Activated naive CD4-positive, alpha-beta T cell treated with anti-CD3 and anti-CD28 coated beads, Interleukin-2, amount 50 U/mL, for 72 hours (primary cell): ENCODE measurements at places on chromosomes 5 and 9.
A peak's percentile ranks its signal among the peaks of the same experiment; 100 is the strongest.

DNA sequence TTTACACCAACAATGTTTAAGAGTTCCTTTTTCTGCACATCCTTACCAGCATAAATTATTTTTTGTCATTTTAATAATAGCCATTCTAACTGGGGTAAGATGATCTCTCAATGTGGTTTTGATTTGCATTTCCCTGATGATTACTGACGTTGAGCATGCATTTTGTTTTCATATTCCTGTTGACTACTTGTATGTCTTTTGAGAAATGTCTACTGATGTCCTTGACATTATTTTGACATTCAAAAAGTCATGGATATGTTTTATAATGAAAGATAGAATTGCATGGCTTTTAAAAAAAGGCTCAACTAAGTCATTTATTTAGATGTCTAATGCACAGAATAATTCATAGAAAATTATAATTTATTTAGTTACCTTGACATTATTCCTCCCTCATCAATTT is 381.6 kb upstream of the C9orf72 start:
- no peak for DNase-seq

- DNase-seq = no peak
Measured at GRCh38 chr5:122286541-122286940, 25.5 kb upstream of the SNCAIP start.

- DNase-seq = no peak
Measured at GRCh38 chr9:109263358-109263757, 57.5 kb downstream of the EPB41L4B start.

- no peak for DNase-seq
Measured at GRCh38 chr5:176606032-176606431, 3.9 kb downstream of the GPRIN1 start.

DNA sequence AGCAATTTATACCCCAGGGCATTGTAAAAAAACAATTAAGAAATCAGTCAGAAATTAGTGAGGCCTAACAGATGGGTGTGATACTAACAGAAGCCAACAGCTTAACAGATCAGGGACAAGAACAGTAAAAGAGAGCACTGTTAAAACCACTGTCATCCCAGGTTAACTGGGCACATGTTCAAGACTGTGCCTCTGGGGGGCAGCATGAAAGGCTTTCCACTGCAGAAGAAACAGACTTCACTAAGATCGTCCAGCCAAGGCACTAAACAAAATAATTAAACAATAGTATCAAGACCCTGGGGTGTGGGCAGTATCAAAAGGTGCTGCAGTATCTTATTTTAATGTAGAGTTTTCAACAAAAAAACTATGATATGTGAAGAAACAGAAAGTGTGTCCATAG is 43.5 kb downstream of the FBN2 start:
- DNase-seq = no peak

DNA sequence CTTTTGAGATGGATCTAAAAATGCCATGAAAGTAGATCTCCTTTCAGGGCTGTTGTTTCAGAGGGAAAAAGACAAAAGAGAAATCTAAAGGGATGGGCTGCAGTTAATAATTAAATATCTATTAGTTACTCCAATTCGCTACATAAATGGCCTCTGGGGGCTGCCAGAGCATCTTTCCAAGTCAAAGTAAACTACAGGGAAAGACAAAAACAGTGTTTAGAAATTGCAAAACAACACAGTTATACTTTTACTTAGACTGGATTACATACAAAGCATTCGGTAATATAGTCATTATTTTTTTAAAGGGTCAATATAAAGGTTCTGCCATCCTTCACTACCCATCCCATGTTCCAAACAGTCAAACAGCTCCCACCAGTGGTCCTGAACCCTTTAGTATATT is 853.5 kb upstream of the DMAC1 start:
- DNase-seq = no peak

GRCh38 chr5:180136630-180137381 is 65.2 kb upstream of the RNF130 start:
- no peak for DNase-seq

DNA sequence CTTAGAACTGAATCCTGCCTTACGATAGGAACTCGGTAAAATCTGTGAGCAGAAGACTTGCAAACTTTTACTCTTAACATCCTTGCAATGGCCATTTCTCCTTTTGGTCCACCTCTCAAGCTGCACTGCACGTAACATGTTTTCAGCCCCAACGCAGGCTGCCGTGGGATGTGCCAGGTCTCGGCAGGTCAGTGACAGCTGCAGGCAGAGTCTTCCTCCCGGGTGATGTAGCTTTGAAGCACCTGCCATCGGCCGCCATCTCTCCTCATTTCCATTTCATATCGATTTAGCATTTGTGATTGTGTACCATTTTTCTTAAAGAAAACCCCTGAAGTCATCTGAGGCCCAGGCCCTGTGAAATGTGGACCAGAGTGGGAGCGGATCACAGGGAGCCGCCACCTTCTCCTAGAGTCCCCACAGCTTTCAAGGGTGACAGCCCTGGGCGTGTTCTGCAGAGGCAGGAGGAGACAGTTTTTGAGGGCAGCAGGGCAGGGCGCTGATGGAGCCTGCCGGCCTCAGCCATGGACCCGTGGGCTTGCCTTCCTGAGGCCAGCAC is 25.8 kb upstream of the LPCAT1 start:
- DNase-seq = no peak

GRCh38 chr9:136977649-136978072 is 357 bp downstream of the PTGDS start:
- DNase-seq = no peak

- DNase-seq = peak; percentile 66
Measured at GRCh38 chr5:180315762-180316212, 23.9 kb upstream of the MAPK9 start.

- no peak for DNase-seq
Measured at GRCh38 chr5:149271716-149272563, at the start of gene AFAP1L1. Gene AFAP1L1, plus strand, starts transcription at chr5:149271859. Its CDS starts 110 bp downstream, at chr5:149271969.

DNA sequence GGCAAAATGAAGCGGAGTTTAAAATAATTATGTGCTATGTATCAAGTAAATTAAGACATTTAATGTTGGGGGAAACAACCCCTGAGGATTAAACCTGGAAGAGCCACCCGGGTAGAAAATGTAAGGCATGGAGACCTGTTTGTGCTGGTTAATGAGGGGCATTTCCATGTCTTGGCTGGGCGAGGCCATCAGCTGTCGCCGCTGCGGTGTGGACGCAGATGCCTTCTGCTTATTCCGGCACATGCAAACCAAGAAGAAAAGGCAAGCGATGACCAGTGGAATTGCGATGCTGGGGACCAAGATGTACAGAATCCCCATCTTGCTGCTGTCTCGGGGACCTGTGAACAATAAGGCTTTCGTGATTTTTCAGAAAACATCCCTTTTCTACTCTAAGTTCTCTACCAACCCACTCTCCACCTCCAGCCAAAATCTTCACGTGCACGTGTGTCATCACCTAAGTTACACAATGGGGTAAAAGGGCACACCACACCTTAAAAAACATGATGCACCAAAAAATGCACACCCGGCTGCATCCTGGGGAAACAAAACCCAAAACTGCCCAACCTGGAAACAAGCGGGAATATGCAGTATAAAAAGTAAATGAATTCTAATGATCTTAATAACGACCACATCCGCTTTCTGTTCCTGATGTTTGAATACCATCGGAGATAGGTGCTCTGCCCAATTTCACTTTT is 223.5 kb downstream of the ROR2 start:
- DNase-seq = no peak

DNA sequence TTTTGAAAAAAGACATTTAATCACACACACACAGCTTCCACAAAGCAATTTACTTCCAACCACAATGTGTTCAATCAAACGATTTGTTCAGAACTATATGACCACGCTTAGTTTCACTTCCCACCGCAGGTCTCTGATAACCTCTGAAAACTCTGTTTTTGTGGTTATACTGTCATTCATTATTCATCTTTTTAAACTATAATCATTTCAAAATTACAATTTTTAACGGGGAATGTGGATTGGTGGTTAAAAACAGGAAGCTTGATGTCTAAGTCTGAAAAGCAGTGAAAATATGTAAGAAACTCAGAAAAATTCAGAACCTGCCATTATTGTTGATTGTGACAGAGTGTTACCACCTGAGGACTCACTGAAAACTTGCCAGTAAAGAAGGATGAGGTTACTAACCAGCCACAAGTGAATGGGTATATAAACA is 12.7 kb upstream of the TMEM174 start:
- DNase-seq = no peak

DNA sequence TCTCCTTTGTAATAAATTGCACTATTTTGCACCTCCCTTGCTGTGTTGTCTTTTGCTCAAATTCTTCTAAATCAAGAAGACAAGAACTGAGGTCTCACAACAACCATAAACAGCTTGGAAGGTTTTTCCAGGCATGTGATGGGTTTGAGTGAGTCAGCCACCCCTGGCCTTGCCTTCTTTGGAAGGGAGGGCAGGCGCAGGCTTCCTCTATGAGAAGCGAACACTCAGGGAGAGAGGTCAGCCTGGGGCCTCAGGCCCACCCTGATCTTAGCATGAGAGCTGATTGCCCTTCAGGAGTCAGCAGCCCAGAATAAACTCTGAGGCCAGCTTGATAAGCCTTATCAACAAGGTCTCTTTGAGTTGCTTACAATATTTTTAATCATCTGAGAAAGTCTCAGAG is 31.6 kb downstream of the S1PR3 start:
- DNase-seq = no peak

DNA sequence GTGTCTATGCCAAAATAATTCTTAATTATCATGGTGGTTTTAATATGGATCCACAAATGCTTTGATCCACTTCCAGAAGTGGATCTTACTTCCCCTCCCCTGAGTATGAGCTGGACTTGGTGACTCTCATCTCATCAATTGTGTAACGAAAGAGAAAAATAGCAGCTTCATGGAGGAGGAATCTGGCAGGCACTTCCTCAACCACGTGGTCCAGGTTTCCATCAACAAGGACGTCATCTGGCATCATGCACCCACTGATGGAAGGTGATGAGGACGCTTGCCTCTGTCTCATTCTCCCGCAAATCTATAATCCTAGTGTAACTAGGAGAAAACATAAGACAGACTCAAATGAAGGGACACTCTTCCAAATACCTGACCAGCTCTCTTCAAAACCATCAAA is 54.6 kb upstream of the S1PR3 start:
- DNase-seq = no peak

DNA sequence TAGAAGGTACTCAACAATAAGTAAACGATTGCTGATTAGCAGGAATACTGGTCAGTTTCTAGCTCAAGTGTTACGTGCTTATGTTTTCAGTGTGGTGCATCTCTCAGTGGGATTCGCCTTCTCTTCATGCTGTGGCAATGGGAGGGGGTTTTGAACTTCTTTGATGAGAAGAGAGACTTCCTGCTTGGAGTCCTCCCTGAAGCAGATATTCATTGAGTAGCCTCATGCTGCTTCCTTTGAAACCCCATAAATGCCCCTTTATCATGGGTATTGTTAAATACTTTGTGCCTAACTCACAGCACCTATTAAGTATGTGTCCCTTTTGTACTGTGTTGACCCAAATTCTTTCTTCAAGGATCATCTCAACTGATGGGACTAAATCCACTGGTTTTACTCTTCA is 116.5 kb downstream of the DOCK8 start:
- no peak for DNase-seq

- DNase-seq = no peak
Measured at GRCh38 chr5:39052141-39052540, 22.1 kb downstream of the RICTOR start.

DNA sequence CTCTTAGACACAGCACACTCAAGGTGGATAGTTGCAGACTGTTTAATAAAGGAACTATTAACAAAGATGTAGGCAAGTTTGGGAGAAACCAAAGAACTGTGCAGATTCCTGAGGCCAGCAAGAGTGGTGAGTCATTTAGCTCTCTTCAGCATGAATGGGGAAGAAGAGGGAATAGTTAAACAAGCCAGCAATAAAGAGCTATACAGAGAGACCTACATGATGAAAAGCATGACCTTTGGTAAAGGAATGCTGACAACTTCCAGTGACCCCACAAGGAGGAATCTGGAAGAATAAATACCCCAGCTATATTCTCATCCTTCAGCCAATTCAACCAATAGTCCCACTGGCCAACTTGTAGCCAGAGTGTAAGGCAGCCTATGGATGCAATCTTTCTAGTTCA is 706.0 kb upstream of the GRAMD2B start:
- DNase-seq = no peak

GRCh38 chr9:97975376-97975775 is 7.8 kb upstream of the ANP32B start:
- no peak for DNase-seq

GRCh38 chr9:134170532-134171315 is 6.4 kb upstream of the RNU6ATAC start:
- DNase-seq = no peak

- DNase-seq = no peak
Measured at GRCh38 chr5:135709208-135709575, 125.3 kb upstream of the SLC25A48 start.

DNA sequence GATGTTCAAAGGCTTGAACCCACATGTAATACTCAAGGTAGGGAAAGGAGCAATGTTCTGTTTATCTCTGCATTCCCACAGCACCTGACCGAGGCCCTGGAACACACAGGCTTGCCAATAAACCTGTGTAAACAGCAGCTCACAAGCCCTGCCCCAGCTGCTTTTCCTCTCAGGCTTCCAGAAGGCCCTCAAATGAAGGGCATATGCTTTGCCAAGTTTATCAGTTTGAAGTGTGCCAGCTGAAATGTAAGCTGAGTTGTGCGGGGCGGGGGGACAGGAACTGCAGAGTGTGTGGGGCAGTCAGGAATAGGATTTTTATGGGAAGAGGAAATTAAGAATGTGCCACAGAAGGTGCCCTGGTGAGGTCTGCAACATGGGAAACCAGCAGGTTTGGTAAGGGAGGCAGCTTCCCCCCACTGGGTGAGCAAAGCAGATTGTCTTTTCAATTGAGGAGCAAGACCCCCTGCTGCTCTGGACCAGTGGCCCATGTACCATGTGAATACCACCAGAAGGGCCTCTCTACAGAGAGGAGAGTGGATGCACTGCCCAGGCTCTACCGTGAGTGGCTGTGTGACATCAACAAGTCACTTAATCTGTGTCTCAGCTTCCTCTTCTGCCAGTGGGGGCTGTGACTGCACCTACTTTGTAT is 194.8 kb downstream of the SPOCK1 start:
- DNase-seq = no peak

DNA sequence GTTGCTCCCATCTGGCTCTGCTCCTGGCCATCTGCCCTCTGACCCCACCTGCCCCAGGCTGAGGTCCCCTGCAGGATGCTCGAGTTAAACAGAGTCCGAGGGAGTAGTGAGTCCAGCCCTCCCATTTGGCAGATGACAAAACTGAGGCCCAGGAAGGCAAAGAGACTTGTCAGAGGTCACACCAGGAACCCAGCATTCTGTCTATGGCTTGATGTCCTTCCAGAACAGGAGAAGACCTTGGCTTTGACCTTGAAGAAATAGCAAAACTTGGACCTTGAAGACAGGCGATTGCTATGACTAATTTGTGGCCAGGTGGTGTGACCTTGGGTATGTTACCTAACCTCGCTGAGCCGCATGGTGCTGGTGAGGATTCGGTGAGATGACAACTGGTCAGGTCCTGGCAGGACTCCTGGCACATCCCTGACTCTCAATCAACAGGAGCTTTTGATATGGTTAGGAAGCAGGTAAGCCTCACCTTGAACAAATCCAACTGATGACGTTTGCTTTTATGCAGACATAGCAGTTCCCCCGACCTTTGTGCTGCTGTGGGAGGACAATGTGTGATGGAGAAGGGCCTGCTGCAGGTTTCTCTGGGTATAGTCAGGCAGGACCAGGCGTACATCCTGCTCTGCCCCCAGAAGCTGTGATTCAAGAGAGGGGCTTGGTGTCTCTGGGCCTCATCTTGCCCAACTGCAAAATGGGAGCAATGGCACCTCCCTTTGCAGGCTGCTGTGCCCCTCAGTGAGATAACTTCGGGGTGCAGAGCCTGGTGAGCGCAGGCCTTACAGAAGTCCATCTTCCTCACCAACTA is 198.7 kb downstream of the C9orf50 start:
- DNase-seq = no peak

- DNase-seq = no peak
Measured at GRCh38 chr5:80798166-80798565, 143.4 kb upstream of the DHFR start.

GRCh38 chr9:33104401-33104800 is 27.9 kb upstream of the SMU1 start:
- DNase-seq = no peak
